ENCODE measurements at places on chromosomes 11 and 22. TPM values are rescaled to one million over a fixed set of nuclear protein-coding genes. Genes with fewer than 3 reads are reported as not detected.

Gene TMPRSS5
- total RNA-seq: not detected

Gene CD3G
- total RNA-seq: not detected

Gene SHISA8
- not detected for total RNA-seq

Gene OR8B8
- total RNA-seq: not detected

Gene ENTHD1
- total RNA-seq: not detected

Gene OR4A16
- not detected for total RNA-seq

Gene C11orf86
- not detected for total RNA-seq

Gene POU2AF3
- total RNA-seq: not detected

Gene NPAS4
- total RNA-seq: not detected

Gene SMIM35
- not detected for total RNA-seq

Gene SLC25A18
- not detected for total RNA-seq

Gene IGSF22
- total RNA-seq: 0.23 TPM

Gene SLC6A5
- total RNA-seq: not detected

Gene FOLR2
- total RNA-seq: not detected

Gene FGF4
- total RNA-seq: not detected

Gene OR4D5
- not detected for total RNA-seq

Gene TSPAN32
- 0.12 TPM for total RNA-seq

Gene NTM
- total RNA-seq: 16.1 TPM

Gene CELSR1
- total RNA-seq: 0.30 TPM

Gene TRIM64C
- not detected for total RNA-seq

Gene SLC17A6
- total RNA-seq: not detected

Gene MS4A6A
- total RNA-seq: not detected

Gene YIF1A
- 199 TPM for total RNA-seq

Gene UPK3A
- total RNA-seq: not detected

Gene FGF3
- not detected for total RNA-seq

Gene PTPN5
- not detected for total RNA-seq

Gene FOXRED2
- 2.4 TPM for total RNA-seq

Gene C1QTNF4
- 0.08 TPM for total RNA-seq

Gene MYO18B
- under 0.01 TPM for total RNA-seq

Gene XKR3
- not detected for total RNA-seq

Gene PLAAT2
- total RNA-seq: not detected

Gene POLR2L
- total RNA-seq: 262 TPM

Gene SNX32
- 4.3 TPM for total RNA-seq

Gene MYO7A
- total RNA-seq: 0.23 TPM

Gene CAPN1
- 94.9 TPM for total RNA-seq

Gene KCNC1
- total RNA-seq: not detected

Gene MMP7
- not detected for total RNA-seq

Gene HOATZ
- not detected for total RNA-seq

Gene ART1
- not detected for total RNA-seq

Gene OR51B2
- not detected for total RNA-seq

Gene YPEL4
- total RNA-seq: 2.8 TPM

Gene SLN
- total RNA-seq: not detected

Gene EMID1
- total RNA-seq: 0.08 TPM

Gene IGLL1
- total RNA-seq: not detected

Gene CADM1
- total RNA-seq: 0.45 TPM

Gene TSKU
- 6.2 TPM for total RNA-seq

Gene SMDT1
- total RNA-seq: 7.8 TPM

Gene GALNT18
- total RNA-seq: 1.2 TPM

Gene KRTAP5-8
- total RNA-seq: not detected

Data from smooth muscle cell of the coronary artery (primary cell).